Hindlimb muscle (tissue), 1 donor: ENCODE measurements at places on chromosomes 2 and 18.

DNA sequence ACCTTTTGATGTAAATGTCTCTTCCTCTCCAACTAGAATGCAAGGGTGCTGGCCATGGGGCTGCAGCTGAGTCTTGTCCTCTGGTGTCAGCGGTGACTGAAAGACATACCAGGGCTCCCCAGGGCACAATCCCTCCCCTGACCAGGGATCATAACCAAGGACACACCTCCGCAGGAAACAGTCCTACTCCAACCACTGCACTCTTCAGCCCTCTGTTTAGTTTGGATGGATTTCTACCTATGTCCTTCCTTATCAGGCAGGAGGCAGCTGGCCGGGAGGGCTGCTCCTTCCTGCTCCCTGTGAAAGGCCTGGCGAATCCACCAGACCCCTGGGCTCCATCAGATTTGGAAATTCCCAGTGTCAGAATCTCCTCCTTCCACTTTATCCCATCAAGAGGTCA is 185.2 kb upstream of the ID2 start:
- no peak for DNase-seq

- DNase-seq = peak; percentile 17
These were observed 431.1 kb upstream of the ZEB2 start for GRCh38 chr2:144950899-144951560.

DNA sequence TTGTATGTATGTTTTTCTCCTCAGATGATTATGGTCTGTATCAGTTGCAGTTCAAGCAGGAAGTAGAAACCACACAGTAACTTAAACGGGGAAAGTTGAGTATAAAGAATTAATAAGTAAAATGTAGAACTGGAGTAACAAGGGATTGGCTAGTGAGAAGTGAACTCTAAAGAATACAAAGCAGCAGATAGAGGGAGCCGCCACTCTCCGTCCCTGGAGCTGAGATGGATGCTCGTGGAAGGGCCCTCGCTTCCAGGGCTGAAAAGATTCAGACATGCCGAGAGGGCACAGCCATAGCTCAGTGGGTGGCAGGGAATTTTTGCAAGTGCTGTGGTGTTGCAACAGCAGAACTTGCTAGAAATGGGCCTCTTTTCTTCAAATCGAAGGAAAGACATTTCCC is 155.8 kb downstream of the COL6A3 start:
- no peak for DNase-seq

GRCh38 chr2:208609166-208609804 is 202.7 kb downstream of the PTH2R start:
- no peak for DNase-seq

GRCh38 chr2:150095361-150096095 is 391.9 kb downstream of the RND3 start:
- DNase-seq = no peak

GRCh38 chr2:53818854-53819435 is 32.1 kb downstream of the ERLEC1 start:
- DNase-seq = no peak

- DNase-seq = no peak
These were observed 80.8 kb downstream of the SMIM21 start for GRCh38 chr18:75346671-75347070.
